ENCODE measurements at places on chromosomes 16 and 17.

DNA sequence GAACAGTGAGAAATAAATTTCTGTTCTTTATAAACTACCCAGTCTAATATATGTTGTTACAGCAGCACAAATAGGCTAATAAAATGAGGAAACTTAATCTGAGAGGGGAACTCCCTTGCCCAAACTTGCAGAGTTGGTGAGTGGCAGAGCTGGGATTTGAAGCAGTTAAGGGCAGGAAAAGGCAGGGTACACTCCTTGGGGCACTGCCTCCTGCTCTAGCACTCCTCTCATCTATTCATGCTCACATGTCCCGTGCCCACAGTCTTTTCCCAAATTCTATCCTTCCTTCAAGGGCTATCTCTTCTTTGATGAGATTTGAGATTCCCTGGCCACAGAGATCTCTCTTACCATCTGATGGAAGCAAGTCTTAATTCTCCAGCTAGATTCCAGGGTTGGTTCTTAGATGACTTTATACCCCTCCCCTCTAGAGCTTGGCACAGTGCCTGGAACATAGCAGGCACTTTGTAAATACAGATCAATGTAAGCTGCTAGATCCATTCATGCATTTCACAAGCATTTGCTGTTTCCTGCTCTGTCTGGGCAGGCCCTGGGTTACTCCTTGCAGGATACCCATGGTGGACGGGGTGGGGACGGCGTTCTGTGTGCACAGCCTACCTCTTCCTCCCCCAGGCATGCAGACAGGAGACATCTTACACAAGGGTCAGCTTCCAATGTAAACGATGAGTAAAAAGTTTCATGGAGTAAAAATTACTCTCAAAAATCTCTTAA, 39.2 kb upstream of the ABCC12 start:
- peak; percentile 21 for DNase-seq

GRCh38 chr17:859824-860195, 77.7 kb downstream of the MRM3 start:
- no peak for DNase-seq

DNA sequence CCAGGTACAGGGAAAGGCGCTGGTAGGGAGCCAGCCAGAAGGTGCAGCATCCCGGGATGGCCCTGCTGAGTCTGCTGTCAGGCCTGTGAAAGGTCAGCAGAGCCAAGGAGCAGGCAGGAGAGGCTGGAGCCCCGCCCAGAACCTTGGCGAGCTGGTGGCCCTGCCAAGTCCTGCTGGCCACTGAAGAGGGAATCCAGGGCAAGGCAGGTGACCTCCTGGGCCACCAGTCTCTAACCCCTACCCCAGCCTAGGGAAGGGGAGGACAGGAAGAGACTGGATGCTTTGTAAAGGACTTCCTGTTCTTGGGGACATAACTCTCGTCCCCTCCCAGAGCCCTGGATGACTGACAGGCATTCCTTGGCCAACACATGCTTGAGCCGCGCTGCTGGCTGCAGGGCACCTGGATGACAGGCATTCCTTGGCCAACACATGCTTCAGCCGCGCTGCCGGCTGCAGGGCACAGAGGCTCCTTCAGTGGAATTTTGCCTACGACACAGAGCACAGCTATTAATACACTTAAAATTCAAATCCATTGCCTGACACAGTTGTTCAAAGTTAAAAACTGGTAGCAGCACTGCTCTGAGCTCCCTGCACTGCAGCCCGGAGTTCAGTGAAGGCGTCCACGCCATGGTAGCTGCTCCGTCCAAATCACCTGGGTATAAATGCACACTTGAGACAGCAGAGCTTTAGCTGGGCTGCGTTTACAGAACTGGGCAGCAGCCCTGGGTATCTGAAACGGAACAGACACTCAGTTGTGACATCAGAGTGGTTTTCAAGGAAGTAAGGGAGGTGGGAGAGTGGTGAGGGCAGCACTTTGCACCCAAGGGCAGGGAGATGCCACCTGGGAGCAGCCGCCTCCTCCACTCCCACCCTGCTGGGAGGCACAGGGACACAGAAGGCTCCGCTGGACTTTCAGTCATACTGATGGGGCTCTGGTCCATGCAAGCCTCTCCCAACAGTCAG, 2.0 kb upstream of the BRICD5 start:
- no peak for DNase-seq

DNA sequence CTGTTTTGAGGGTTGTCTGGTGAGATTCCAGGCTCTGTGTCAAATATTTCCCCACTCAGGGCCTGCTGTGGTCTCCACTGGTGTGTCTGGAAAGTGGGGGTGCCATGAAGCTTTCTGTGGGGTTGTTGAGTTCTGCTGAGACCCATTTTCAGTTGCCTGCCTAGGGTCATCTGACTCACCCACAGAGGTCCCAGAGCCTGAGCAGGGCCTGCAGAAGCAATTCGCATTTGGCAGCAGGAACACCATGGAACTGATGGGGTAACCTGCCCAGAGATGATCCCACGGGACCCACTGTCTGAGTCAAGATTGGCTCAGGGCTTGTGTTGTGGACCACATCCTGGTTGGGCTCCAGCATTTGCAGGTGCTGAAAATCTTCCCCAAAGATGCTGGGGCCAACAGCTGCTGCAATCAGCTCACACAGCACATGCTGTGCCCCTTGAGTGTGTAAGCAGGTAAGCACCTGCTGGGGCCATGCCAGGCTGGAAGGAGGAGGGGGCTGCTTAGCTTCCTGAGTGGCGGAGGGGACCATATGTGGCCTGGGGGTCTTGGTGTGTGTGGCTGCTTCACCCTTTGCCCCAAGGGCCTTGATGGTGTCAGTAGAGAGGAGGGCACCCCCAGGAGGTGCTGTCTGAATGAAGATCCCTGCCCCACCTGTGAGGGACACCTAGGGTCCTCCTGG, 1726.1 kb downstream of the TP53TG3F start:
- no peak for DNase-seq

DNA sequence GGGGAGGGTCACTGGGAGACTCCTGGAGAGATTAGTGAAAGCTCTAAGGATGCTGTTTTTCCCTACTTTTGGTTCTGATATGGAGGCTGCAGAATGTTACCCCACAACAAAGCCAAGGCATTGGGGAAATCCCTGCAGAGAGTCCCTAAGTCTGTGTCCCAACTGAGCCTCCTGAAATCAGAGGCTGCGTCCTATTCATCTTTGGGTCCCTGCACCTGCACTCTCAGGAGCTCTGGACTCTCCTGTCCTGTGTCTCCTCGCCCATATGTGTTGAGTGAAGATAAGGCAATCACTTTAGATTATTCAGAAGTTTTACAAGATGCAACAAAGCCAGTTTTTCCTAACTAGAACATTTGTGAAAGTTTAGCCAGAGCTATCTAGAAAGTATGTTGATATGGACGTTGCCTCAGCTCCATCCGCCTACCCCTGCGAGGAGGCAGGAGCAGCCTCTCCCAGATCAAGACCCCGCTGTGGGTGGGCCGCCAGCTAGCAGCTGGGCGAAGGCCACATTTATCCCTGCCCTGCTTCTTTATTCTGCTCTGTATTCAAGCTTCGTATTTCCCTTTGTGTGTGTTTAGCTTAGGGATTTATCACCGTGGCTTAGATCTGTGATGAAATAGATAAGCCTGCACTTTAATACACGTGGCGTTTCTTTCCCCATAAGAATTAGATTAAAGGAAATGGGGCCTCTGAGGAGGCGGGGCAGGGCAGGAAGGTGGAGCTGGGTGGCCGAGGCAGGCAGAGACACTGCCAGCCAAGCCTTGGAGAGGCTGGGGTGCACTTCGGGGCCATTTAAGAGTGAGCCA, 37.4 kb downstream of the SHISA6 start:
- DNase-seq, result no peak

DNA sequence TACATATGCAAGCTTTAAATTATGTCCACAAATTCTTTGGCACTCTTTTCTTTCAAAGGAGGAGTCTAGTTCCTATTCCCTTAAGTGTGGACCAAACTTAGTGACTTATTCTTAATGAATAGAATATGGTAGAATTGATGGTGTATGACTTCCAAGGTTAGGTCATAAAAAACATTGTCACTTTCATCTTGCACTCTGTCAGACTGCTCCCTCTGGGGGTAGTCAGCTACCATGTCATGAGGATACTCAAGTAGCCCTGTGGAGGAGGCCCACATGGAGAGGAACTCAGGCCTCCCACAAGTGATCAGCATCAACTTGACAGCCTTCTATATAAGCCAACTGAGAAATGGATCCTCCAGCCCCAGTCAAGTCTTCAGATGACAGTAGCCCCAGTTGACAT, 58.0 kb upstream of the SCNN1B start:
- no peak for DNase-seq

DNA sequence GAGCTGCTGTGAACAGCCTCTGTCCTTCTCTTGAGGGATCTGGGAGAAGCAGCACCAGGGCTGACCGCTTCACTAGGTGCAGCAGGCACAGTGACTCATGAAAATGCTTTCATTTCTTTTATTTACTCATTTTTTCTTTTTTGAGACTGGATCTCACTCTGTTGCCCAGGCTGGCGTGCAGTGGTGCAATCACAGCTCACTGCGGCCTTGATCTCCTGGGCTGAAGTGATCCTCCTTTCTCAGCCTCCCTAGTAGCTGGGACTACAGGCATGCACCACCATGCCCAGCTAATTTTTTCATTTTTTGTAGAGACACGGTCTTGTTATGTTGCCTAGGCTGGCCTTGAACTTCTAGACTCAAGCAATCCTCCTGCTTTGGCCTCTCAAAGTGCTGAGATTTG, 216.8 kb upstream of the EEF2KMT start:
- DNase-seq, result no peak

DNA sequence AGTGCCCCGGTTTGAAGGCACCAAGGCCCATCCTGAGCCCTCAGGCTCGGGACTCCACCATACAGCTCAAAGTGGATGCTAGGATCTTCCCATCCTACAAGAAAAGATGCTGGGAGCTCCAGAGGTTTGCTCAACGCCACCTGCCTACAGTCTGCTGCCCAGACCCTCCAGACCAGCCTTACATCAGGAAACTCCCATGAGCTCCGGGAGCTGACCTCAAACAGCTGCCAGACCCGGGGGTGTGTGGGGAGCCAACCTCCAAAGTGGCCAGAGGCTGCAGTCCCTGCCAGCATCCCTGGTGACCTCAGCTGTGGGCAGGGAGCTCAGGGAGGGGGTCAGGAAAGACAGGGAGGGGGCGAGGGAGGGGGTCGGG, 43.8 kb downstream of the C16orf82 start:
- no peak for DNase-seq

GRCh38 chr17:81403671-81404534, 8.6 kb downstream of the BAHCC1 start:
- DNase-seq, result no peak

GRCh38 chr17:30005709-30006320, 64.4 kb downstream of the EFCAB5 start:
- peak; percentile 13 for DNase-seq

DNA sequence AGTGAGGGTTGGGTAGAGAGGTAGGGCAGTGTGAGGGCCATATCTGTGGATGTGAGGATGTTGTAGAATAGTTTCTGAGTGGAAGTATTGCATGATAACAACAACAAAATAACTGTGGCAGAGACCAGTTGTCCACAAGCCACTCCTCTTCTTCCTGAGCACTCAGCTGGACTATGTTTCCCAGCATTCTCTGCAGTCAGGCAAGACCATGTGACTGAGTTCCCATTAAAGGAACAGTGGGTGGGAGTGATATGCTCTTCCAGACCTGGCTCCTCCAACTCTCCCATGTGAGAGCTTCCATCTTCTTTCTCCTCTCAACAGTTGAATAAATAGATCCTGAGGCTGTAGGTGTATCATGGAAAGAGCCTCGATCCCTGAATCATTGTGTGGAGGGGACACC, 272.4 kb downstream of the CBLN1 start:
- DNase-seq, result no peak

DNA sequence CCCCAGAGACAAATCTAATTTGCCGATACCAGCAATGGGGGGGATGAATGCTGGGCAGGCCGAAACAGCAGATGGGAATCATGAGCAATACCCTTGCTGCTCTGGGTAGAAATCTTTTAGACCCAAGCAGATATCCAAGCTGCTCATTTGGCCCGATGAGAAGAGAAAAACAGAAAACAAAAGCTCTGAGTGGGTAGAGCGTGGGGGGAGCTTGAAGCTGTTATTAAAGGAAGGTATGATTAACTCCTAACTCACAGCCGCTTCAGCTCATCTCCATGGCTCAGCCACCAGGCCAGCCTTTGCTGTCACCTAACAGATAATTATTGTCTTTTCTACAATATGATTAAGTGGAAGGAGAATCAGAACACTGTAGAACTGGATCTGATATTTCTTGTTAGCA, 58.3 kb downstream of the VPS35L start:
- DNase-seq, result no peak

DNA sequence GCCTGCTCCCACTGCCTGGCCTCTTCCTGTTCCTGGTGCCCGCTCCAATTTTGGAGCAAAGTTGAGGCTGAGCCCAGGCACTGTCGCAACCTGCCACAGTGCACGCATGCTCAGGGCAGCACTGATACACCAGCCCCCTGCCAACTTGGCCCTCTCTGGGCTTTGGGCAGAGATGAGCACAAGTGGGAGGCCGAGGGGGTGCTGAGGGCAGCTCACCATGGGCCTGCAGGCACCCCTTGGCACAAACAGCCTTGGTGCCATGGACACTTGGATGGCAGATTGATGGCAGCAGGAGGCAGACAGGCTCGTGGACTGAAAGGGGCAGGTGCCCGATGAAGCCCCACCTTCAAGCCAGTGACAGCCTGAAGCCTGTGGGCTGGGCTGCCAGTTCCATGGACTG, 42.9 kb downstream of the PIGL start:
- no peak for DNase-seq

DNA sequence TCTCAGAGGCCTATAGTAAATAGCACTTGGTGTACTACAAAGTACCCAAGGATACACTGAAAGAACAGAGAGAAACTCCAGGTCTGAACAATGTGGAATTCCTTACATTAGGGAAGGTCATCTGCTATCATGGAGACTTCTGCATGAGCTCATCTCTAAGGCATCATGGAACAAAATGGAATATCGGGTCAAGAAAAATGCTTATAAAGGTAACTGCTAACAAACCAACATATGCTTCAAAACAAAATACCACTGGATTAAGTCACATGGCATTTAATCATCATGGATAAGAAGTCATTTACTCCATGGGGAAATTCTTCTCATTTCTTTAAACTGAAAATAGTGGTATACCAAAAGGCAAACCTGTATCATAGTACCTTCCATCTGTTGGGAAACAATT, 34.2 kb downstream of the TXNDC11 start:
- no peak for DNase-seq

DNA sequence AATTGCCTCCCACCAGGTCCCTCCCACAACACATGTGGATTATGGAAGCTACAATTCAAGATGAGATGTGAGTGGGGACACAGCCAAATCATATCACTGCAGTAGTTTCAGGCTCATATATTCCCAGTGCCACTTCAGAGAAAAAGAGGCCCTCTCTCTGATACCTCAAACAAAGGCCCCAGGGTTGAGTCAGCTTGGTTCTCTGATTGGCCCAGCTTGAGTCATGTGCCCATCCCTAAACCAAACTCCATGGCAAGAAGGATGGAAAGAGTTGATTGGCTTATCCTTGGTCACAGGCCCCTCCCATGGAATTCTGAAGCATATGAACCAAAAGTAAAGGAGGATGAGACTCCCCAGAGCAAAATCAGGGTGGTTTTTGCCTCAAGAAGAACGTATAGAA, 75.9 kb upstream of the IRX6 start:
- no peak for DNase-seq
